CMK (cell line): ENCODE measurements at places on chromosomes 3 and 15.
A peak's percentile ranks its signal among the peaks of the same experiment; 100 is the strongest.

GRCh38 chr3:147614210-147614609 lies 205.0 kb downstream of the ZIC1 start:
- no peak for DNase-seq

DNA sequence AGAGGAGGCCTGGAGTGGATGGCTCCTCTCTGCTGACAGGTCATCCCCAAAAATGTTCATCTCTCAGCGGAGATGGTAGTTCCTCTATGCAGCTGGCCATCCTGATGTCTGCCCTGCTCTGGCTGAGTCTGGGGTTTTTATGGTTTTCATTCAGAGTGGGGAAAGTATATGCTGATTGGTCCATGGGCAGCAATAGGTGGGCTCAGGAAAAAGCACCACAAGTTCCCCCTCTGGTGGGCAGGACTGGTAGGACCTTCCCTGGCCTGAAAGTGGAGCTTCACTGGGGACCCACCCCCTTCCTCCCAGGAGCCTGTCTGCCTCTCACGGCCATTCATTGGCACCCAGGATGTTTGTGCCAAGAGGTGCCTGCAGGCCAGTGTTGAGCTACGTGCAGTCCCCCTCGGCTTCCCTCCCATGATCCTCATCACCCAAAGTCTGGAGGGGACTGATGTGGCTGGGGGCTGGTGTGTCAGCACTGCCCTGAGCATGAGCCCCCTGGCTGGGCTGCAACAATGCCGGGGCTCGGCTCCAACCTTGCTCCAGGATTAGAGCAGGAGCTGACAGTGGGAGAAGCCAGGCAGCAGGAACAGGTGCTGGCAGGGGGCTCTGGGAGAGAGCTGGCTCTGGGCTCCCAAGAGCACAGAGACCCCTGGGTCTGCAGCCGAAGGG lies 13.1 kb upstream of the BLOC1S6 start:
- DNase-seq, result no peak

GRCh38 chr3:187963003-187963676 lies 190.8 kb upstream of the LPP start:
- no peak for DNase-seq

DNA sequence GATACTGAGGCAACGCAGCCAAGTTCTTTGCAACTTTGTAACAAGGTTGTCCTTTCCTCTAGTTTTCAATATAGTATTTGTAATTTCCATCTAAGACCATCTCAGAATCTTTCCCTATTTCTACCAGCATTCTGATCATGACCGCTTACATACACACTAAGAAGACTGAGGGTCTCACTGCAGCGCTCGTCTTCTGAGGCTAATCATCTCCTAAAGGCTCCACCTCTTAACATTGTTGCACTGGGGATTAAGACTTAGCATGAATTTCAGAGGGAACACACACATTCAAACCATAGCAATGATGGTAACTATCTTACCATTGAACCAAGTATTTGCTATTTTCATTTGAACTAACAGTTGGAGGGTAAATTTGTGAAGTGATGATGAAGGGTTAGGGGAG lies 463.3 kb upstream of the CCDC54 start:
- DNase-seq, result no peak

DNA sequence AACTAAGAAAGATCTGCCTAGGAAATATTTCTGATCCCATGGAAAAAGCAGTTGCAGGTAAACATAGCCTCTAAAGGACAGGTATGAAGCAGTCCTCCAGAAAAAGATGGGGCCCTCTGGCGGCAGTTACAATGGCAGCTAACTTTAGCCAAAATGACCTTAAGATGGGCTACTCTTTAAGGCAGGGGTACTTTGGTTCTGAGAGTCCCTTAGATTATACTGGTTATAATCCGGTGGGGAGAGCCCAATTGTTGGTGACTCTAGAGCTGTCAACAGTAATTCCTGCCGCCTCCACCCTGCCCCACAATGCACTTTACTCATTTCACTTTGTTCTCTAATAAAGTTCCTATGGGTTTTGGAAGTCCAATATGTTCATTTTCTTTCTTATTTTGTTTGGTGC lies 412.8 kb upstream of the WNT5A start:
- DNase-seq, result no peak

DNA sequence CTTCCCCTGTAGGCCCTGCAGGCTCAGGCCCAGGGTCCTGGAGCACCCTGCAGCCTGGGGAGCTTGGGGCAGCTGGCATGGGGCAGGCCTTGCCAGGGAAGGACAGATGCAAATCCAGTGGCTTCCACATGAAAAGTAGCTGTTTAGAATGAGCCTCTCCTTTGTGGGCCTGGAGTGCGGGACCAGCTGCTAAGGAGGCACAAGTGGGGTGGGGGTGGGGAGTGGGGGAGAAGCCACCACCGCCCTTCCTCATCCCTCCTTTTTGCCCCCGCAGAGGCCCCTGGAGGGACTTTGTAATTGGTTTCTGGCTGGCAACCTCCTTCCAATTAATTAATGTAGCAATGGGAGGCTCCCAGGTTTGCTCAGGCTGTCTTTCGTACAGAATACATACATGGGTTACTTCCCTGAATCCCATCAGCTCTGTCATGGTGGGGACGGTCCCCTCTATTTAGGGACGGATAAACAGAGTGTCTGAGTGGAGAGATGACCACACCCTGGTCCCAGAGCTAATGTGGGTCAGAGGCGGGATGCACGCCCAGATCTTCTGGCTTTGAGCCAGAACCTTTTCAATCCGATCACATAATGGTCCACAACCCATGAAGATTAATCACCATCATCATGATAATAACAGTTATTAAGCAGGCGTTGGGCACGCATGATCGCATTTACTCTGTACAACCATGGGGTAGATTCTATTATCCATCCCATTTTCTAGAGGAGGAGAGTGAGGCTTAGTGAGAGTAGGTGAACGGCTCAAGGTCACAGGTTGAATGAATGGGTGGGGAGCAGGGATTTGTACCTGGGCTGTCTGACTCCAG lies 6.2 kb downstream of the CORO2B start:
- no peak for DNase-seq

- no peak for DNase-seq
Measured at GRCh38 chr3:40332684-40333083, 23.2 kb downstream of the EIF1B start.

DNA sequence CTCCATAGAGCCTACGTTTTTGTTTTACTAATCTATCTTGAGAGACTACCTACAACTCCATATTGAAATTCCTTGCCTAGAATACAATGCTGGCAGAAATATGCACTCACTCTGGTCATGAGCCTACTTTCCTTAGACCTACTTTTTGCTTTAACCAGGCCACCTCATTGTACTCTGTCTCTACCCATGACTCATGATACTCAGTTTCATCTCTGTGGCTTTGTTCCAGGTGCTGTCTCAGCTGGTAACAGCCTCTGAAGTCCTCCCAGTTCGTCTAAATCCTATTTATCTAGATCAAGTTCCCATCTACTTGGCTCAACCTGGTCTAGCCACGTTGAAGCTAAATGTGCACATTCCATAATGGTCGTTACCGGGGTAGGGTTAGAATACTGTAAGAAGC lies 536.4 kb downstream of the RSL24D1 start:
- DNase-seq, result no peak

DNA sequence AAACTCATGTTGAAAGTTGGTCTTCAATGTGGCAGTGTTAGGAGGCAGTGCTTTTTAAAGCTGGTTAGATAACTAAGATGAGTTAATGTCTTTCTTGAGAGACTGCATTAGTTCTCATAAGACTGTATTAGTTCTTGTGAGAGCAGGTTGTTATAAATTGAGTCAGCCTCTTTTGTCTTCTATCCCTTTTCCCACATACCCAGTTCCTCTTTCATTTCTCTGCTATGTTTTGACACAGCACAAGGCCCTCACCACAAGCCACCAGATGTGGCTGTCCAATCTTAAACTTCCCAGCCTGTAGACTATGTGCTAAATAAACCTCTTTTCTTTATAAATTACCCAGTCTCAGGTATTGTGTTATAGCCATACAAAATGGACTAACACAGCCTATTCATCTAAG lies 94.6 kb upstream of the SNTN start:
- no peak for DNase-seq

- no peak for DNase-seq
Measured at GRCh38 chr3:74054566-74054965, 429.8 kb upstream of the PDZRN3 start.

GRCh38 chr3:69872783-69873378 lies 126.7 kb upstream of the SAMMSON start:
- DNase-seq, result no peak

DNA sequence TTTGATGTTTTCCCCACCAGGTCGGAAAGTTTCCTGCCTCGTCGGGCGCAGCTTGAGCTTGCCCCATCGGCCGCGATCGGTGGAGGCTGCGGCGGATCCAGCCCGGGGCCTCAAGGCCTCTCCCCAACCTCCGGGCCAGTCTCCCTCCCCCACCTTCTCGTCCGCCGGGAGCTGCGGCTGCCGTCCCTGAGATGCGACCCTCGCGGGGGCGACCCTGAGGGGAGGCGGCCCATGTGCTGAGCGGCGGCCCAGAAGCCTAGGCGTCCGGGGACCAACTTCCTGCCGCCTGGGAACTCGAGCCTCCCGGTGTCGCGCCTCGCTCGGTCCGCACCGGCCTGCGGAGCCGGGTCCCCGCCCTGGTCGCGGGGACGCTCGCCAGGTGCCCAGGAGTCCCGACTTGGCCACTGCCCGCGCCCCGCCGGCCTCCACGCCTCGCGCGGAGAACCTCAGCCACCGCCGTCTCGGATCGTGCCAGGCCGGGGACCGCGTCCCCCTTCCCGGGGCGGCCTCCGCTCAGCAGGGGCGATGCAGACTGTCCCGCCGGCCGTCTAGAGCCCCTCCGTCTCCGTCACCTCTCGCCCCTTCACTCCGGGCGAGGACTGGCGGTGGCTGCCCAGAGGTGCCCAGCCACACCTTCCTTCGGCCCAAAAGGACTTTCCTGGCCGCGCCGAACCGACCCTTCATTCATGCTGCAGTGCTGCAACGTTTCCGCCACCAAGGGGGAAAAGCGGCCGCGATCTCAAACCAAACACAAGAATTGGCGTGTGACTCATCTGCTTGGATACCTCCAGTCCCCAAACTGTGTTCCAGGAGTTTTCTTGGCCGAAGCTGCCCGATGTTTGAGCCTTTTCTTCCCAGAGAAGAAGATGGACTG lies 656 bp downstream of the SLMAP start:
- peak; percentile 26 for DNase-seq

- DNase-seq, result no peak
Measured at GRCh38 chr3:10182950-10183349, 18.2 kb downstream of the IRAK2 start.

DNA sequence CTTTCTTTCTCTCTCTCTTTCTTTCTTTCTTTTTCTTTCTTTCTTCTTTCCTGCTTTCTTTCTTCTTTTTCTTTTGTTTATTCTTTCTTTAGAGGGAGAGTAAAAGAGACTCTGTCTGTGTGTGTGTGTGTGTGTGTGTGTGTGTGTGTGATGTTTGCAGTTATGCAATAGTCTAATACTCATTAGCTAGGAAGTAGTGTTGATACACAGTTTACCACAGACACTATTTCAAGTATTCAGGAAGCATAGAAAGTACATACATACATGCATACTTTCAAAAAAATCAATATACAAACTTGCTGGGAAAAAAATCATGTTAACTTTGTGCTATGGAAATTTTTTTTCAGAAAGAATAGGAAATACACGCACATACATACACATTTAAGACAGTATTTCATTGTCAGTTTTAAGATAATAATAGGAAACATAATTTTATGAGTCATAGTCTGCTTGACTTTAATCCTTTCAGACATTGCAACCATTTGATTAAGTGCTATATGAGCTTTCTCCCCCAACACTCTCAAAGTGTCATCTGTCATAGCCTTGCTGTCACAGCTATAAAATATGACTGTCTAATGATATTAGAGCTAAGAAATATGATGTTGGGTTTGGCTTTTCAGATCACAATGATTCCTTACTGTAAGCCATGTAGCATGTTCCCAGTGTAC lies 74.9 kb upstream of the EPHA3 start:
- no peak for DNase-seq

DNA sequence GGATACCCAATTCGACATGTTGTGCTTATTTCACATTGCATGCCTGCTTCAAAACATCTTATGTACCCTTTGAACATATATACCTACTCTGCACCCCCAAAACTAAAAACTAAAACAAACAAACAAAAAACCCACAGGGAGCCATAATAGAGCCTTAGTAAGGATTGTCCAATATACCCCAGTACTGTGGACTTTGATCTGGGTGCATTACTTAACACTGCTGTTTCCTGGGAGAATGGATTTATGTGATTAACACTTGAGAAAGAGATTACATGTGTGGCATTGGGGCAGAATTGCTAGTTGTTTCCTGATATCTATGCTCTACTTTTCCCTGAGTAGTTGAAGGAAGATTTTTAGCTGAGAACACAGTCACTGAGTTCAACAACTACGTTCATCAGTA lies 583.4 kb upstream of the ROBO1 start:
- DNase-seq, result no peak

- DNase-seq, result no peak
Measured at GRCh38 chr3:153295901-153296300, 133.9 kb downstream of the RAP2B start.

DNA sequence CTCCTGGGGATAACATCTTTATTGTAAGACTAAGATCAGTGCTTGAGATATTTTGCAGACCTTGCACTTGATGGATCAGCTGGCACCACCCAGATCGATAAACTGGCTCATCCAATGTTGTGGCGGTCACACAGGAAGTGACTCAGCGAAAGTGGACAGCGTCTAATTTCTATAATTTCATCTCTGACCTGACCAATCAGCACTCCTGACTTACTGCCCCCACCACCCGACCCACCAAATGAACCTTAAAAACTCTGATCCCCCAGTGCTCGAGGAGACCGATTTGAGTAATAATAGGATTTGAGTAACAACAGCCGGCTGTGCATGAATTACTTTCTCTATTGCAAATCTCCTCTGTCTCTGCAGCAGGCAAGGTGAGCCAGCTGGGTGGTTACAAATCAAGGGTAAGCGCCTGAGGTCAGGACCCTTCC lies 62.7 kb upstream of the RNU6-1 start:
- DNase-seq, result no peak

GRCh38 chr3:188978421-188979171 lies 193.2 kb upstream of the TPRG1 start:
- no peak for DNase-seq

DNA sequence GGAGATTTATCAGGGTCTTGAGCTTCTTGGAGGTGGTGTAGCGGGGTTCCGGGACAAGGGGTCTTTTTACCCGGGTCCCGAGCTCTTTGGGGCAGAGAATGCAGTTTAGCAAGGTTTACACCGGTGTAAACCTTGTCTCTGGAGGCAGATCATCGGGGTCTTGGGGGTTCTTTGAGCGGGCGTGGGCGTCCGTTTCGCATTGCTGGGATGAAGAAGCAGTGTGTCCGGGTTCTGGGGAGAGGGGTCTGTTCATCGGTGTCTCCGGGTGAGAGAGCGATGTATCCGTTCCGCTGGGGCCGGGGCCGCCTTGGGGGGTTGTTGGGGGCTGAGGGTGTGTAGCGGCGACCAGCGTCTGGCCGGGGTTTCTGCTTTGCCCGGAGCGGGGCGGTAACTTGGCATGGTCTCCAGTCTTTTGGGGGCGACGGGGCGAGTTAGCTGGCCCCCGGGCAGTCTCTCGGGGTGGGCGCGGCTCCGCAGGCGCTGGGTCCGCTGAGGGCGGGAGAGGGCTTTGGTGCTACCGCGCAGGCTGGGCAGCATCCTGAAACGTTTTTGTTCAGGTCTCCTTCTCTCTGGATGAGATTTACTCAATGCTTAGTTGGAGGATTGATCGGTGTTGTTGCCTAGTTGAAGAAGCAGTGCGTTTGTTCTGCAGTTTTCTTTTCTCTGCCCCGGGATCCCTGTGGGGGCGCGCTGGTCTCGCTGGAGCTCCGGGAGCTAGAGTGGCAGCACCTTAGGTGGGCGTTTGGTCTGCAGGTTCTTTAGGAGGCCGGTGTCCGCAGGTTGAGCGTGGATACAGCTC lies 843 bp downstream of the GLCE start:
- DNase-seq, result no peak

- DNase-seq, result no peak
Measured at GRCh38 chr3:72335458-72336095, 512.7 kb downstream of the SHQ1 start.

- no peak for DNase-seq
Measured at GRCh38 chr3:180026997-180027396, 9.7 kb downstream of the PEX5L start.
